ENCODE measurements at places on chromosomes 1 and 21. TPM values are rescaled to one million over a fixed set of nuclear protein-coding genes. Genes with fewer than 3 reads are reported as not detected.
A peak's percentile ranks its signal among the peaks of the same experiment; 100 is the strongest.

The ARHGEF10L gene
- 33.8 TPM for total RNA-seq

The LCE2B gene
- total RNA-seq: not detected

The EPHA10 gene
- total RNA-seq: 8.8 TPM

The PCP4L1 gene
- total RNA-seq: 13.0 TPM

The PLPP3 gene
- total RNA-seq: 64.6 TPM

The ANGPTL3 gene
- total RNA-seq: not detected

The PPIH gene
- 19.5 TPM for total RNA-seq

The EFCAB14 gene
- total RNA-seq: 29.3 TPM

The GBP3 gene
- 0.82 TPM for total RNA-seq

The CLIC6 gene
- 0.18 TPM for total RNA-seq

The IQGAP3 gene
- 6.3 TPM for total RNA-seq

DNA sequence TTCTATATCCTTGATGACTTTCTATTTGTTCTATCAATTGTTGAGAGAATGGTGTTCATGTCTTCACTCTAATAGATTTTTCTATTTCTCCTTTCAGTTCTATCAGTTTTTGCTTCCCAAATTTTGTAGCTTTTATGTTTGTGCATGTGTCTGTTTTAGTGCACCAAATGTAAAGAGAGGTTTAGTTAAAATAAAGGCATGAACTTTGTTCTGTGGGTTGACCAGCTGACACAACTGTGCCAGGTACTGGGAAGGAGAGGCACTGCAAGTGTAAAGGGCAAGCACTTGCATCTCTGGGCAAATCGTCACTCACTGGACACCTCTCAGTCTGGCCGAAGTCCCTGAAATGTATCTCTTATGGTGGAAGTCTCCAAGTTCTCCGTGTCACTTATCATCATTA is 38.6 kb upstream of the ABCD3 start:
- no peak for DNase-seq

DNA sequence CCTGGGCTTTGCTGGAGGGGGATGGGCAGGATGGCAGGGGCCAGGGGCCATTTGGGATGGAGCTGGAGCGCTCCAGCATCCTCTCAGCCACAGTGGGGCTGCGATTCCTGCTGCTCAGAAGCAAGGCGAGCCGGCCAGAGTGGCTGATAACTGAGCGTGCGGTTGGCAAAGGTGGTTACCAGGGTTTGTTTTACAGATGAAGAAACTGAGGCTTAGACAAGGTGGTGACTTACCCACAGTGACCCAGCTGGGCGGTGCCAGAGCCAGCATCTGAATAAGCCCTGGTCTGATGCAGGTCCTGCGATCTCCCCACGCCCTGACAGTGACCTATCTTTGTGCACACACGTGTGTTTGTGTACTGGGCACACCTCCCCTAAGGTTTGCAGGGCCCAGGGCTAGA is 5.9 kb upstream of the PRXL2B start:
- DNase-seq: no peak

DNA sequence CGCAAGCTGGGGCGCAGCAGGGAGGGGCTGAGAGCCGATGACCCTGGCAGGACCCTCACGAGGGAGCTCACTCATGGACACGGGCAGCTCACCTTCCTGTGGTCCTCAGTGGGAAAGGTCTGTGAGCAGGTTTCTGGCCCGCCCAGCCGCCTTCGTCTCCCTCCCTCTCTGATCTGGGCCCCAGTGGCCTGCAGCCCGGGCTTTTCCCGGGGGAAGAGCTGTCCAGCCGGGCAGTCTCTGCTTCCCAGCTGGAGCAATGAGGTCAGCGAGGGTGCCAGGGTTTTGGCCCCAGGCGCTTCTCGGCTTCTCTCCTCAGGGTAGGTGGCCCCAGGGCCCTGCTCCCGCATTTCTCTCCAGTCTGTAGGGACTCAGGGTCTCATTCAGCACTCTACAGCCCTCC is 22.2 kb upstream of the ARHGEF16 start:
- no peak for DNase-seq

GRCh38 chr21:20551939-20552338 is 446.3 kb upstream of the NCAM2 start:
- DNase-seq: no peak

DNA sequence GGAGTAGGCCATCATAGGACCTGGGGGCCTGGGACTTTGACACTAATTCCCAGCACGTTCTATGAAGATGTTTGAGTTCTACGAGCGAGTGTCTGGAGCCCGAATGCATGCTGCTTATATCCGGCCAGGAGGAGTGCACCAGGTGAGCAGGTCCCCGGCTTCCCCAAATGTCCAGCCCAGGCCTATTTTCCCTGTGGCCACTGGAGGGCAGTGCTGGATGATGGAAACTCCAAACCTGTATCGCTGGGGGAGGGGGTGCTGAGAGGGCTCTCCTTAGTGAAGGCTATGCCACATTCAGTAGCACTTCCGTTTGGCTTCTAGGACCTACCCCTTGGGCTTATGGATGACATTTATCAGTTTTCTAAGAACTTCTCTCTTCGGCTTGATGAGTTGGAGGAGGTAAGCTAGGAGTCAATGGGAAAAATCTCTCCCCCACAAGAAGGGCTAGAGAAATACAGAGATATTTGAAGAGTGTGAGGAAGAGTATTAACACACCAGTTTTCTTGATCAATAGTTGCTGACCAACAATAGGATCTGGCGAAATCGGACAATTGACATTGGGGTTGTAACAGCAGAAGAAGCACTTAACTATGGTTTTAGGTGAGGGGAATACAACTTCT is 5.2 kb upstream of the FCER1G start:
- DNase-seq: peak; percentile 74

DNA sequence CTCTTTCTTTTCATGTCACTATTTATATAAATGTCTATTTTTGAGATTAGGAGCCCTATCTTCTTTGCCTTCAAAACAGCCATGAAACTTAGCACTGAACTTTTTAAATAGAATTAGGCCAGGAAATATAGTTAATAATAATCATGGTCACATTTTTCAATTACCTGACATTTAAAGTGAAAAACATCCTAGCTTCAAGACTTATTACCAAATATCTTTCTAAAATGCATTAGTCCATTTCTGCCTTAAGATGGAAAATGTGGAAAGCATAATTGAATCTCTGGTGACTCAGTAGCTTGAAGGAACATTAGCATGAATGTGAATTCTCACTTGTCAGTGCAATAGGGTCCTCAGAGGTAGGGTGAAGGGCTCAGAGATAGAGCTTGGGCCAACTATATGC is 18.7 kb upstream of the RGS4 start:
- DNase-seq: no peak

GRCh38 chr1:208206092-208206698 is 38.0 kb downstream of the PLXNA2 start:
- no peak for DNase-seq

DNA sequence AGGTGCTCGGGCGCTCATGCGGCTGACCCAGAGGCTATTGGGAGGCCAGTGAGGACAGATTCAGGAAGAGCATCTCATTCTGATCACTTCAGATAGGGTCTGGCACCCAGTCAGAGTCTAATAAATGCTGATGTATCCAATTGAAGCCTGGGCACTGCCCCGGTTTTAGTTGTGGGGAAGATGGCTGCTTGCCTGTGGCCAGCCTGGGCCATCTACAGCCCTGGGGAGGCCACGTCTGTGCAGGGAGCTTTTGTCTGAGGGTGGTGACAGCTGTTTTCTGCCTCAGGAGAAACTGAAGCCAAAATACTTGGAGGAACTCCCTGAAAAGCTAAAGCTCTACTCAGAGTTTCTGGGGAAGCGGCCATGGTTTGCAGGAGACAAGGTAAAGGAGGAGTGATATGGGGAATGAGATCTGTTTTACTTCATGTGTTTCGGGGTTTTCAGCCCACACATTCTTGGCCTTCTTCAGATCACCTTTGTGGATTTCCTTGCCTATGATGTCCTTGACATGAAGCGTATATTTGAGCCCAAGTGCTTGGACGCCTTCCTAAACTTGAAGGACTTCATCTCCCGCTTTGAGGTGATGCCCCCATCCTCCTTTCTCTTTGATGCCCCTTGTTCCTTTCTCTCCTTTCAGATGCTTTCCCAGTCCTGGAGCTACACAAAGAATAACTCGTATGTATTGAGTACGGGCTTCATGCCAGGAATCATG is 2.8 kb downstream of the GSTM5 start:
- DNase-seq: no peak

DNA sequence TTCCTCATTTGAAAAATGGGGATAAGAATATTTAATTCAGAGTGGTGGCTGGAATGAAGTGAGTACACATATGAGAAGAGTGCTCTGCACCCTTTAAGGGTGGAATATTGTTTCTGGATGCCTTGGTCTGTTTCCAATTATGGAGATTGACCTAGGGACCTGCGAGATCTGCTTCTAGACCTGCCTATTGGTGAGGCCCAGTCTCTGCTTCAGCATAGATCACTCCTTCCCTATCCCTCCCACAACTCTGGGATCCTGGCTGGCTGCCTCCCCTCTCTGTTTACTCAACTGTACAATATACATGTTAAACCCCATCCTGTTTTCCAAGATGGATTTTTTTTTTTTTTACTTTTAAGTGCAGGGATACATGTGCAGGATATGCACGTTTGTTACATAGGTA is 6.4 kb upstream of the LDLRAD1 start:
- no peak for DNase-seq

DNA sequence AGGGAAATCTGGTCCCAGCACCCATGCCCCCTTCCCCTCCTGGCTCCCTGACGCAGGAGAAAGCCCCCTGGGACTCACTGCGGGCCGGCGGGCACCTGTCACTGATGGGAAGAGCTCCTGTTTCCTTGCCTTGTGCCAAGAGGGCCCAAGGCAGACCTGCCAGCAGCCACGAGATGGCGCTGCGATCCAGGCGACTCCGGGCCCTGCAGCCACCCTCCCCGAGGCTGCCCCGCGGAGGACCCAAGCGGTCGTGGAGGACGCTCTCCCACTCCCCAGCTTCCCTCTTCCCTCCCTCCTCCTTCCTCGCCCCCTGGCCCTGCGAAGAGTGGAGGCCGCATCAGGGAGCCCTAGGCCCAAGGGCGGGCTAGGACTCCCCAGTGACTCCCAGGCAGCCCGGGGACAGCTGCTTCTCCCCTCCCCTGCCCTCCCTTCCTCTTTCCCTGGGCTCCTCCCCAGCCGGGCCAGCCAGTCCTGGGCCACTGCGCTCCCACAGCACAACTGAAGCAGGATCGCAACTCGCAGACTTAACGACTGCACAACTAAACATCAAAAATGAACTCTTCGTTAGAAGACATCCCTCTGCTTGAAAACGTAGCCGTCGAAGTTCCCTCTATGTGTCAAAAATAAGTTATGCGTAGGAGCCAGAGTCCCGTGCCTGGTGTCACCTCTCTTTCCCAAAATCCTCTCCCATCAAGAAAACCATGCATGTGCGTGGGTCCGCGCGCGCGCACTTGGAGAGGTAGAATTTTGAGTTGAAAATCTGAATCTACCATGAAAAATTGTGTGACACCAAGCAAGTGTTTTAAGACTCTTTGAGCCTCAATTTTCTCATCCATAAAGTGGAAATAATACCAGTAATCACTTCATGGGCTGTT is 34.2 kb downstream of the BATF3 start:
- peak; percentile 24 for DNase-seq

- no peak for DNase-seq
Observed at GRCh38 chr1:31886866-31887265, 51.3 kb downstream of the PTP4A2 start.

DNA sequence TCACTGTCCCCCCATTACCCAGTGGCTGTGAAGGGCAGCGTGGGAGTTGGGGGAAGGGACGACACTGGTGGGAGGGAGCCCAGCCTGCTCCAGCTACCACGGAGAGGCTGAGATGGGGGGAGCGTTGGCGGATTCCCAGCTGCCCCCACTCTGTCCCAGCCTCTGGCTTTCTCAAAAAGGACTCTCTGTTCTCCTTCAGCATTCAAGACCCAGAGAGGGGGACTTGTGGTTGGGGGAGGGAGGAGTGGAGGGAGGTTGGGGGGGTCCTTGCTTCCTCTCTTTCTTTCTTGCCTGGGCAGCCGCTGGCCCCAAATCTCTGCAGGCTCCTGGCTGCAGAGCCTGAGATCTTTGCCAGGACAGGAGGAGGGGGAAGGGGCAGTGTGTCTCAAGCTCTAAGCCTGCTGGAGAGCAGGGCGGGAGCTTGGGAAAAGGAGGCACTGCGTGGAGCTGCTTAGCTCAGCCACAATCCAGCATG is 2.2 kb downstream of the ATP1A2 start:
- DNase-seq: peak; percentile 88

DNA sequence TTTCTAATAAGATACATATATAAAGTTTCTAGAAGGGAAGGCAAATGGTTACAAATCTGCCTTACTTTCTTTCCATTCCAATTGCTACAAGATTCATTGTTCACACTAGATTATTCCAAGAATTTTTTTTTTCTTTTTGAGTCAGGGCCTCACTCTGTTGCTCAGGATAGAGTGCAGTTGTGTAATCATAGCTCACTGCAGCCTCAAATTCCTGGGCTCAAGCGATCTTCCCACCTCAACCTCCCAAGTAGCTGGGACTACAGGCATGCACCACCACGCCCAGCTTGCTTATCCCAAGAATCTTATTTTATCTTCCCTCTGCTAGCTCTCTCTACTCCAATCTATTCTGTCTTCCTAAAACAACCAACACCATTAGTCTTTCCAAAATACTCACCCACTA is 81.8 kb downstream of the KIAA0319L start:
- DNase-seq: no peak

GRCh38 chr1:201513498-201514243 is 6.7 kb upstream of the CSRP1 start:
- DNase-seq: no peak

- no peak for DNase-seq
Observed at GRCh38 chr1:26666855-26667254, 29.0 kb upstream of the ARID1A start.

DNA sequence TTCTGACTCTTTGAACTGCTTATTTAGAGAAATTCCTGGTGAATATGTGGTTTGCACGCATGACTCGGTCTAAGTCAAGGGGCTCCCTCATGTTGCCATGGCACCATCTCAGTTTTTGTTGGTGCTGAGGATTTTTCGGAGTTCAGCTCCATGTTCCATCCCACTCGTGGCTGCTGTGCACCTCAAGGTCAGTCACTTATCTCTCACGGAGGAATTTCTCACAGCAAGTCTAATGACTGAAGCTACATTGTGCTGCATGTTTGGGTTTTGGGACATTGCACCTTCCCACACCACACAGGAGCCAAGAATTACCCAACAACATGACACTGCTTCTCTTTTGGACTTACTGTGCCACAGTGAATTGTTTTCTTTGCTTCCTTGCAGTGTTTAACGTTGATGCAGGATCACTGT is 269.9 kb downstream of the NCAM2 start:
- DNase-seq: no peak

- DNase-seq: no peak
Observed at GRCh38 chr1:22782406-22782805, 71.8 kb downstream of the EPHB2 start.

- DNase-seq: no peak
Observed at GRCh38 chr1:3578906-3579305, 32.4 kb downstream of the MEGF6 start.

All from cerebellum (tissue), 4 donors.